ENCODE measurements at places on chromosomes 2 and 18. TPM values are rescaled to one million over a fixed set of nuclear protein-coding genes. Genes with fewer than 3 reads are reported as not detected.
A peak's percentile ranks its signal among the peaks of the same experiment; 100 is the strongest.

Gene SCN3A
- not detected for total RNA-seq

Gene SMAD2
- total RNA-seq: 215 TPM

DNA sequence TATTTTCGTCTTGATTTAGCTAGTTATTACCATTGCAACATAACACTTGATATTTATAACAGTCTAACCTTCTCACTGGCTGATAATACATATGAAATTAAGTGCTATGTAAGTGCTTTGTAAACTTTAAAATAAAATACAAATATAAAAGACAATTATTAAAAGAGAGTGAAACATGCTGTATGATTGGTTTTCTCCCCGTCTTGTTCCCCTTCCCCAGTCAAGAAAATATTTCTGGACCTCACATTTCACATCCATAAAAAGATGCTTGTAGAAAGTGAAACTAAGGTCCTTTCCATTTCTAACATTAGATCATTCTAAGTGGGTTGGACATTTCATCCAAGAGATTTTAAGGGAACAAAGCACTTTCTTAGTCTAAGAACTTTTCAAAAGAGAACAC, 310.2 kb upstream of the LRATD1 start:
- no peaks in the 10 kb centered on the region for H3K4me1 ChIP-seq
- no peaks in the 10 kb centered on the region for H3K27me3 ChIP-seq
- no peaks in the 10 kb centered on the region for H3K36me3 ChIP-seq
- H3K27ac ChIP-seq: no peak overlapping the region
- no peak overlapping the region for H3K4me3 ChIP-seq
- DNase-seq: no peak

GRCh38 chr2:1572638-1573037, 159.4 kb downstream of the TPO start:
- no peak overlapping the region for H3K4me3 ChIP-seq
- H3K27me3 ChIP-seq: peaks cover 3% of the 10 kb centered on the region
- H3K4me1 ChIP-seq: no peaks in the 10 kb centered on the region

GRCh38 chr2:135963841-135964240, 21.6 kb downstream of the DARS1 start:
- H3K27ac ChIP-seq: peak overlapping the region; percentile 28
- DNase-seq: no peak
- no peak overlapping the region for H3K4me3 ChIP-seq
- peaks cover 42% of the 10 kb centered on the region for H3K36me3 ChIP-seq
- H3K27me3 ChIP-seq: no peaks in the 10 kb centered on the region

- H3K4me3 ChIP-seq: no peak overlapping the region
- no peak overlapping the region for H3K27ac ChIP-seq
- no peaks in the 10 kb centered on the region for H3K36me3 ChIP-seq
- H3K4me1 ChIP-seq: no peaks in the 10 kb centered on the region
- DNase-seq: no peak
These were observed 67.4 kb downstream of the TNP1 start for GRCh38 chr2:216792222-216793021.

DNA sequence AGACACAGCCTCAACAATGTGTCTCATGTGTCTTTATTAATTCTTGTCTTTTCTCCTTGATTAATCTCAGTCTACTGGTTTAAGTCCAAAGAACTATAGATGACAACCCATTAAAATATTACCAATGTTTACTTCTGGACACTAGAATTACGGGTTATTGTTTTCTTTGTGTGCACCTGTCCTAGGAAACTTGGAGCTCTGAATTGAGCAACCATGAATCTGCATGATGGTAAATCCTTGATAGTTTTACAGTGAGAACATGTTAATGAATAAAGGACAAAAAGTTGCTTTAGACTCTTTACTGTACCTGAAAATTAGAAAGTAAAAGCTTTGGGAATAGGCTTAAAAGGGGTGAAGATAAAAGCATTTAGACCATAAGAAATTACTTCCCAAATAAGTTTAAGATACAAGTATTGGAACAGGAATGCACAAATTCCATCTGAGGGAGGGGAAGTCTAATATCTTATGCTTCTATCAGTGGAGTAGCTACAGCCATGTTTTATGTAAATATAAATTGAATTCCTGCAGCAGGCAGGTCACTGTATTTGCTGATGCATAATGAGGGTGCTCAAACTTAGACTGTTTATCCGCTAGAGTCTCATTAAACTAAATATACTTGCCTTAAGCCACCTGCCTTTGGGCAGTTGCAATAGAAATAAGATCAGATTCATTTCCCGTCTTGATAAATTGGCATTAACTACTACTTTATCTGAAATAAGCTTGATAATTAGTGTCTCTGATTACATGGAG, 603.7 kb upstream of the GCFC2 start:
- H3K4me3 ChIP-seq: no peak overlapping the region
- no peak for DNase-seq
- H3K27ac ChIP-seq: no peak overlapping the region
- no peaks in the 10 kb centered on the region for H3K4me1 ChIP-seq

- DNase-seq: no peak
- H3K27me3 ChIP-seq: peaks cover 8% of the 10 kb centered on the region
- no peaks in the 10 kb centered on the region for H3K4me1 ChIP-seq
- H3K4me3 ChIP-seq: no peak overlapping the region
- H3K36me3 ChIP-seq: no peaks in the 10 kb centered on the region
- H3K27ac ChIP-seq: no peak overlapping the region
These were observed 251.8 kb upstream of the SMIM21 start for GRCh38 chr18:75679331-75679730.

DNA sequence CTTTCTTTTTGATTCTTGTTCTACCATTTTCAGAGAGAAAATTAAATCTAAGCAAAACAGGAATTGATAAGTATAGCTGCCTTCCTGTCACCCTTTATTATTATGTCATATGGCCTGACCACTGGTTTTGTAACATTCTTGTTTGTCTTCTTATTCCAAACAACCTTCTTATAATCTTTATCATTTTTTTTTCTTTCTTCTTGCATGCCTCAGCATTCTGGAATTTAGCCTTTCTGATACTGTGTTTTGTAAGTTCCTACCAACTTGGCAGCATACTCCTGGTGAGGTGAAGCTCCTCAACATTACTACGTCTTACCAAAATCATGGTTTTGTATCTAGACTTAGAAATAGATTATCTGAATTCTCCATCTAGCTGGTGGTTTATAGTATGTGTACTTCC, 199.2 kb downstream of the CAMKMT start:
- no peaks in the 10 kb centered on the region for H3K27me3 ChIP-seq
- H3K27ac ChIP-seq: no peak overlapping the region
- H3K36me3 ChIP-seq: peaks cover 8% of the 10 kb centered on the region
- no peak overlapping the region for H3K4me3 ChIP-seq

GRCh38 chr2:212299943-212300342, 238.7 kb downstream of the ERBB4 start:
- no peak for DNase-seq
- H3K27ac ChIP-seq: no peak overlapping the region
- no peak overlapping the region for H3K4me3 ChIP-seq
- H3K36me3 ChIP-seq: no peaks in the 10 kb centered on the region
- no peaks in the 10 kb centered on the region for H3K4me1 ChIP-seq
- H3K27me3 ChIP-seq: no peaks in the 10 kb centered on the region

DNA sequence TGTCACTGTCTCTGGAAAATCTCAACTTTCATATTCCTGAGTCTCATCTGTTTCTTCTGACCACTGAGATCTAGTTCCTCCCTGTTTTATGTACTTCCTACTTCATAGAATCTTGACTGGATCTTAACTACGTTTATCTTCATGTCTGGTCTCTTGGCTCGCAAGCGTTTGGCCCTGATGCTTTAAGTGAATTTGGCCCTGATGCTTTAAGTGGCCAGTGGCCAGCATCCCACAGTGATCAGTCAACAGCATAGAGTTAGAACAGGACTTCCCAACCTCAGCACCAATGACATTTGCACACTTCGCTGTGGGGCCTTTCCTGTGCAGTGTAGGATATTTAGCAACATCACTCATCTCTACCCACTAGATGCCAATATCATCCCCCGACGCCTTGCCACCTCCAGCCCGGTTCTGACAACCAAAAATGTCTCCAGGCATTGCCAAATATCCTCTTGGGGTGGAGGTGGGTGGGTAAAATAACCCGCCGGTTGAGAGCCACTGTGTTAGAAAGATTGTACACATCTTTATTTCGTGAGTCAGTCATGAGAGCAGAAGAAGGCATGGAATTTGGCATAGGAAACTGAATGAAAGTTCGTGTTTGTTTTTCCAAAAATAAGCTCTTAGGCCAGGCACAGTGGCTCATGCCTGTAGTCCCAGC, 12.2 kb downstream of the TM4SF20 start:
- H3K27me3 ChIP-seq: no peaks in the 10 kb centered on the region
- H3K36me3 ChIP-seq: no peaks in the 10 kb centered on the region
- peaks cover 5% of the 10 kb centered on the region for H3K4me1 ChIP-seq
- no peak overlapping the region for H3K4me3 ChIP-seq
- no peak overlapping the region for H3K27ac ChIP-seq

- no peaks in the 10 kb centered on the region for H3K27me3 ChIP-seq
- DNase-seq: no peak
- H3K27ac ChIP-seq: no peak overlapping the region
- H3K36me3 ChIP-seq: no peaks in the 10 kb centered on the region
- H3K4me1 ChIP-seq: no peaks in the 10 kb centered on the region
These were observed 131.4 kb upstream of the MYCN start for GRCh38 chr2:15808944-15809343.

DNA sequence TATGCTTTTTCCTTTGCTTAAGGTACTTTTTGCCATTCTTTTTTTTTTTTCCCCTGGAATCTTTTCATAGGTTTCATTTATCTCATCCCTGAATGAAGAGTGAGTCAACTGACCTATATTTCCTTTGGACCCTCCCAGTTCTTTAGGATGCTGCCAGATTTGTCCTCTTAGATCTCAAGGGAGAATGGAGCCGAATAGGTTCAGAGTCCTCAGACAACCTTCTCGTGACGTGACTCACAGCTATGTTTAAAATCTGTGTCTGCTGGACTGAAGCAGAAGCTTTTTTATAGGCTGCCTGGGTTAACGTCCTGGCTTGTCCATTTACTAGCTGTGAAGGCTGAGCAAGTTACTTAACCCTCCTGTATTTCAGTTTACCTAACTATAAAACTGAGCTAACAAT, 358.6 kb downstream of the DLGAP1 start:
- no peak for DNase-seq
- no peak overlapping the region for H3K27ac ChIP-seq
- H3K36me3 ChIP-seq: no peaks in the 10 kb centered on the region
- H3K27me3 ChIP-seq: peaks cover 1% of the 10 kb centered on the region

DNA sequence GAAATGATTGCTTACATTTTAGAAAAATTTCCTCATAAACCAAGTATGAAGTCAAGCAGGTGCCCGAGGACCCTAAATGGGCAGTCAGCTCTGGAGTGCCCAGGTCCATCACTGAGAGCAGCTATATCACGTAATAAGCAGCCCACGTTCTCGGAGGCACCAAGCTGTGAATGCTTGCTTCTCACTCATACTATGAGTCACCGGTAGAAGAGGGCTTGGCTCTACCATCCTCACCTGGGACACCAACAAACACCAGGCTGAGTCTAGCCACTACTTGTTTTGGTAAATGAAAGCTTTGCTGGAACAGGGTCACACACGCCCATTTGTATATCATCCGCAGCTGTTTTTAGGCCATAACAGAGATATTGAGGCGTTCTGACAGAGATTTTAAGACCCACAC, 207.5 kb downstream of the SEPTIN10 start:
- H3K27ac ChIP-seq: no peak overlapping the region
- no peak for DNase-seq
- no peaks in the 10 kb centered on the region for H3K36me3 ChIP-seq
- H3K4me3 ChIP-seq: no peak overlapping the region
- peaks cover 4% of the 10 kb centered on the region for H3K4me1 ChIP-seq

- H3K4me3 ChIP-seq: no peak overlapping the region
- no peaks in the 10 kb centered on the region for H3K27me3 ChIP-seq
- H3K4me1 ChIP-seq: no peaks in the 10 kb centered on the region
- no peak overlapping the region for H3K27ac ChIP-seq
These were observed 90.1 kb upstream of the COL3A1 start for GRCh38 chr2:188884046-188884445.

GRCh38 chr2:17605696-17606095, 65.2 kb downstream of the VSNL1 start:
- peaks cover 5% of the 10 kb centered on the region for H3K27me3 ChIP-seq
- DNase-seq: no peak
- no peak overlapping the region for H3K27ac ChIP-seq
- H3K4me3 ChIP-seq: no peak overlapping the region

GRCh38 chr2:129810521-129810920, 168.9 kb upstream of the RAB6C start:
- no peak for DNase-seq
- H3K36me3 ChIP-seq: no peaks in the 10 kb centered on the region
- peaks cover 13% of the 10 kb centered on the region for H3K27me3 ChIP-seq
- H3K4me3 ChIP-seq: no peak overlapping the region
- H3K4me1 ChIP-seq: no peaks in the 10 kb centered on the region

GRCh38 chr2:101516823-101517690, 42.1 kb upstream of the RFX8 start:
- peaks cover 3% of the 10 kb centered on the region for H3K36me3 ChIP-seq
- peak; percentile 69 for DNase-seq
- no peaks in the 10 kb centered on the region for H3K27me3 ChIP-seq
- H3K4me3 ChIP-seq: no peak overlapping the region
- no peak overlapping the region for H3K27ac ChIP-seq
- peaks cover 28% of the 10 kb centered on the region for H3K4me1 ChIP-seq
